ENCODE measurements at places on chromosomes 12 and 14. TPM values are rescaled to one million over a fixed set of nuclear protein-coding genes. Genes with fewer than 3 reads are reported as not detected.

Gene LUM
- 361 TPM for total RNA-seq

Gene IFNG-AS1
- total RNA-seq = not detected

Gene ACOT6
- total RNA-seq = not detected

Gene IL26
- not detected for total RNA-seq

Gene PITPNM2
- 25.9 TPM for total RNA-seq

Gene RD3L
- total RNA-seq = not detected

Gene LGR5
- total RNA-seq = 0.35 TPM

Gene COPZ1
- 125 TPM for total RNA-seq

All from upper lobe of right lung (tissue), 1 donor.